ENCODE measurements at places on chromosomes 5 and 9. TPM values are rescaled to one million over a fixed set of nuclear protein-coding genes. Genes with fewer than 3 reads are reported as not detected.

DNA sequence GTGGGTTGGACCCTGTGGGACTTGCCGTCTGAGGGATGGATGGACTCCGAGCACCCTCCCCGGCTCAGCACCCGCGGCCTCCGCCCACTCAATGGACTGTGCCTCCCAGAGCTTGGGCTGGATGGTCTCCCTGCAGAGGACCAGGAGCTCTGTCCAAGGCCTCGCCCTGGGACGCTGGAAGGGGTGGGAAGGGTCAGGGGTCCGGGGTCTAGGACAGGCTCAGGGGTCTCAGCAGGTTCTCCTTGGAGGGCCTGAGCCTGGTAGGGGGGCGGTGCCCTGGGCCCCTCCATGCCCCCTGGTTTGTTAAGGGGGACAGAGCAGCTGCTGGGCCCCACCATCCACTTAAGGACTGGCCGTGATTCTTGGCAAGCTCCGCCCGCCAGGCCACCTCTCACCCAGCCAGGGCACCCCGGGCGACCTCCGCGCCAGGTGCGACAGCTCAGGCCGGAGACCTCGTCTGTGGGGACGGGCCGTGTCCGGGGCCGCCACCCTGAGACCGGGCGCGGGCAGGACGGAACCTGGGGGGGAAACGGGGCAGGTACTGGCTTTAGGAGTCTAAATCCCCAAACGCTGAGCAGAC lies 29.2 kb downstream of the EXOC3 start:
- no peak for DNase-seq

DNA sequence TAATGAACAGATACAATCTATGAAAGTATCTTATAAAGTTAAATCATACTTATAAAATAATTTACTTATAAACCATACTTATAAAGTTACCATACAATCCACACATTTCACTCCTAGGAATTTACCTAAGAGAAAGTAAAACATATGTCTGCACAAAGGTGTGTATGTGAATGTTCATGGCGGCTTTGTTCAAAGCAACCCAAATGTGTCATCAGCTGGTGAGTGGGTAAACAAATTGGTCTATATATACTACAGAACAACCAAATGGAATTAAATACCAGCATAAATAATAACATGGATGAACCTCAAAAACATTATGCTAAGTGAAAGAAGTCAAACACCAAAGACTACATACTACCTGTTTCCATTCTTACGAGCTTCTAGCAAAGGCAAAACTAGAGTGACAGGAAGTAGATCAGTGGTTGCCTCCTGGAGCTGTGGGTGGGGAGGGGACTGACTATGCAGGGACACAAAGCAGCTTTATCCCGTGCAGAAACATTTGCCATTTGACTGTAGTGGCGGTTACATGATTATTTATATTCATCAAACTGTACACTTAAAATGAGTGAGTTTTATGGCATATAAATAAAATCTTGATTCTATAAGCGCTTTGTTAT lies 10.6 kb downstream of the TRAF1 start:
- no peak for DNase-seq

DNA sequence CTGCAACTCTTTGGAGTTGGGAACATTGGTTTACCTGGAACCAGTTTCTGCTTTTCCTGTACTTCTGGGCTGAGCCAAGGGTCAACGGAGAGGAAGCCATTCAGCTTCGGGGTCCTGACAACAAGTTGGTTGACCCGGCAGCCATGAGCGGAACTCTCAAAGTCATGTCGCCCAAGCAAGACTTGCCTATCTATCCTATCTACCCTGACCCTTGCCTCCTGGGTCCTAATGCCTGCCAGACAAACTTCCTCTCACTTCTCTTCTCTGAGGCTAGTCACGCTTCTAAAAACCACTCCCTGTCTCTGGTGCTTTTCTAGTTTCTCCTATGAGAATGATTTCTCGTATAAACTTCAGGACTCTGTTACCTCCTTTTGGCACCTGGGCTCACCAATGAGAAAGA lies 44.7 kb upstream of the CRHBP start:
- no peak for DNase-seq

CNTNAP3B gene
- total RNA-seq = 9.4 TPM
